Stimulated activated CD8-positive, alpha-beta memory T cell treated with anti-CD3 and anti-CD28 coated beads, Interleukin-4, amount 100 ng/mL, for 1 hour (primary cell): ENCODE measurements at places on chromosomes 11 and 22.

GRCh38 chr11:124670732-124671131, 2.8 kb downstream of the SIAE start:
- DNase-seq, result no peak

DNA sequence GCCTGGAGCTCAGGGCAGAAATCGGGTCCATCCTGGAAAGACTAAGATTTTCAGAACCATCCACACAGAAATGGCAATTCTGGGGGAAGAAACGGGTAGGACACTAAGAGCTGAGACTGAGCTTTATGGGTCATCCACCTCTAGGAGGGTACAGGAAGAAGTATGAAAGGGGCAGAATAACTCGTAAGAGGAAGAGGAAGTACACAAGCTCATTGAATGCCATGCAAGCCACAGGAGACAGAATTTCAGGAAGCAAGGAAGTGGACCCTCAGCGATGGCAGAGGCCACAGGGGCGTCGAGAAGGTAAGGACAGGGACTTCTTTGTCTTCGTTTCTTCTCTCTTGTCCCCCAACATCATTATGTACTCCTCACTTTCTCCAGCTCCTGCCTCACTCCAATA, 169.6 kb downstream of the MAML2 start:
- no peak for DNase-seq

- DNase-seq, result no peak
Measured at GRCh38 chr11:118010738-118011461, 24.7 kb downstream of the IL10RA start.

DNA sequence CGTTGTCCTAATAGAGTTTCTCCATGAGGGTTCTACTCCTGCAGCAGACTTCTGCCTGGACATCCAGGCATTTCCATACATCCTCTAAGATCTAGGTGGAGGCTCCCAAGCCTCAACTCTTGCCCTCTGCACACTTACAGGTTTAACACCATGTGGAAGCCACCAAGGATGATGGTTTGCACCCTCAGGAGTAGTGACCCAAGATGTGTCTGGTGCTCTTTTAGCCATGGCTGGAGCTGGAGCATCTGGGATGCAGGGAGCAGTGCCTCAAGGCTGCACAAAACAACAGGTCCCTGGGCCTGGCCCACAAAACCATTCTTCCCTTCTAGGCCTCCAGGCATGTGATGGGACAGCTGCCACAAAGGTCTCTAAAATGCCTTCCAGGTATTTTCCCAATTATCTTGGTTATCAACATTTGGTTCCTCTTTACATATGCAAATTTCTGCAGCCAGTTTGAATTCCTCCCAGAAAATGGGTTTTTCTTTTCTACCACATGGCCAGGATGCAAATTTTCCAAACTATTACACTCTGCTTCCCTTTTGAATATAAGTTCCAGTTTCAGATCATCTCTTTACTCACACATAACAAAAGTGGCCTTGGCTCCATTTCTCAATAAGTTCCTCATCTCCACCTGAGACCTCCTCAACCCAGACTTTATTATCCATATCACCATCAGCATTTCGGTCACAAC, 69.5 kb upstream of the GNAZ start:
- DNase-seq, result no peak

- DNase-seq, result no peak
Measured at GRCh38 chr11:11931461-11932055, 76.9 kb downstream of the DKK3 start.
